ENCODE measurements at places on chromosomes 7 and 10.

GRCh38 chr7:128422842-128423241, 13.1 kb upstream of the IMPDH1 start:
- DNase-seq = no peak

DNA sequence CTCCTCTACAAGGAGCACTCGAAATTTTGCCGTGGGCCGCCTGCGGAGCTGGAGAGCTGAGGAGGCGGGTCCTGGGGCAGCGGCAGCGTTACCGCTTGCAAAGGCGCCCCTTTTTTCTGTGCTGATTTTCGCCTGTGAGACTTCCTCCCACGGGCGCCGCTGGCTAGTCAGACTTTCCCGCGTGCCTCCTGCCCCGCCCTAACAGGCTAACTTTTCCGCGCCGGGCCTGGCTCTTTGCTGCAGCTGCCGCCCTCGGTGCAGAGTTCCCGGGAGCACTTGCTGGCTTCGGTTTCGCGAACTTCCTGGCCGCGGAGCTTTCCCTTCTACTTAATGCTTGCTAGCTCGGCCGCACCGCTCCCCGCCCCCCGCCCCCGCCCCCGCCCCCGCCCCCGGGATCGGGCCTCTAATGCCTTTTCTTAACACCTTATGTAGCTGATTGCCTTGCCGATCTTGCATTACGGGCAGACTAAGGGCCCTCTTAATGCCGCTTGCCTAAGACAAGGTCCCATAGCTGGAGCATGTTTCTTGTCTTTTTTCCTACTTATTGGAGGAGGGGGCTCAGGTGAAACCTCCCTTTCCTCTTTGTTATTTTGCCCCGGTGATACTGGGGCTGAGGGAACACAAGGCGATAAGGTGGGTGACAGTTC, 37.9 kb upstream of the RASGEF1A start:
- DNase-seq = peak; percentile 20

DNA sequence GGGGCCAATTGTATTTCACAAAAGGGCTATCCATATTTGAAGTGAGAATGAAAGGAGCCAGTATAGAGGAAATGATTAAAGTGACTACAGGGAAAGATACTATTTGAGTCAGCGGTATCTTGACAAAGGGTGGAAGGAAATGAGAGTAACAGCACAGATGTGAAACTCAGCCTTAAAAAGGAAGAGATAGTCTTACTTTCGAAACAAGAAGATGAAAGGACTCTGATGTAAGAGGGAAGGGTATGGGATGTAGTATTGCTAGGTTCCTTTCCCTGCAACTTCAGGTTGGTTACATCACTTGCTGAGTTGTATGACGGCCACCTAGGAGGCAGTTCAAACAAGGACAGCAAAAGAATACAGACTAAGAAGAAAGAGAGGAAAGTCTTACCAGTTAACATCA, 13.7 kb downstream of the CISD1 start:
- no peak for DNase-seq

GRCh38 chr7:98531717-98532116, 85.4 kb upstream of the NPTX2 start:
- no peak for DNase-seq

DNA sequence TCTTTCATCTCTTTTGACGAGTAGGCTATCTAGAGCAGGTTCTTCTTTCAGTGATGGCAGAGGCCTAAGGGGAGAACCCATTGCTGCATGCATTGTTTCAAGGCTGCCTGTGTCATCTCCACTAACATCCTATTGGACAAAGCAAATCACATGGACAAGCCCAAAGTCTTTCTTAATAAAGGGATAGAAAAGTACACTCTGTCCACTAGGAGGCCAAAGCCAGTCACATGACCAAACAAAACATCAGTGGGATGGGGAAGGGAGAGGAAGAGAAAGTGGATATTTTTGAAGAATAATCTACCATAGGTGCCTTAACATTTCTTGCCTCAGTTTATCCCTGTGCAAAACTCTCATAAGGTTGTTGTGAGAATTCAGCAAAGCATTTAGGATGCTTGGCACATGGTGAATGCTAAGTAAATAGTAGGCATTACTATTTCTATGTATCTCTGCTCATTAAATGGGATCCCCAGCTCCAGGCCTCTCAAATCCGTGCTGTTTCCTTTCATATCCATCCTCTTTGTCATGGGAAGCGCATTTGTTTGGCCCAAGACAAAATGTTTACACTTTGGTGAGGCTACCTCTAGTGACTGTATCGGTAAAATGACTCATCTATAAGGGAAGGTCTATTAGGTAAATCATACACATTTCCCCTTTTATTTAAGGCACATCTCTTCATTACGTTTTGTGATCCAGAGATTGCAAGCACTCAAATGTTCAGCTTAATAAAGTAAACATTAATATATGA, 16.7 kb upstream of the CADPS2 start:
- DNase-seq = no peak

DNA sequence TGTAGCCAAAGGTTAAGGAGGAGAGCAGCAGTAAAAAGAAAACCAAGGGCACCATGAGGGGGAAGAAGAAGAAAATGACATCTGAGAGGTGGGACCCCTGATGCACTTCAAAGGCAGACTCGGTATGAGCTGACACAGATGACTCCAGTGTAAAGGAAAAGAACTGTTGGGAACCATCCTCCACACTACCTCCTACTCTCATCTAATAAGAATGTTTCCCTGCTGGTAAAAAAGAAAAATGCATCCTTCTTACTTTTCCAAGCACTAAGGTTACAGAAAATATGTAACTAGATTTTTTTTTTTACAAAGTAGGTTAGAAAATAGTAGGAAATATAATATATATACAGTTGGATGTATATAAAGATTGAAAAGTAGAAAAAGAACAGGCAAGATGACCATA, 16.9 kb downstream of the TAS2R41 start:
- DNase-seq = no peak

- no peak for DNase-seq
These were observed 464.8 kb downstream of the SEMA3D start for GRCh38 chr7:84722086-84722485.

GRCh38 chr10:4062072-4062471, 277.1 kb upstream of the KLF6 start:
- DNase-seq = no peak

Measured in NCI-H774 (cell line).